Fibroblast of gingiva (primary cell): ENCODE measurements at places on chromosomes 4 and X.

- DNase-seq: no peak
These were observed 23.6 kb upstream of the GPRASP1 start for GRCh38 chrX:102627640-102628039.

DNA sequence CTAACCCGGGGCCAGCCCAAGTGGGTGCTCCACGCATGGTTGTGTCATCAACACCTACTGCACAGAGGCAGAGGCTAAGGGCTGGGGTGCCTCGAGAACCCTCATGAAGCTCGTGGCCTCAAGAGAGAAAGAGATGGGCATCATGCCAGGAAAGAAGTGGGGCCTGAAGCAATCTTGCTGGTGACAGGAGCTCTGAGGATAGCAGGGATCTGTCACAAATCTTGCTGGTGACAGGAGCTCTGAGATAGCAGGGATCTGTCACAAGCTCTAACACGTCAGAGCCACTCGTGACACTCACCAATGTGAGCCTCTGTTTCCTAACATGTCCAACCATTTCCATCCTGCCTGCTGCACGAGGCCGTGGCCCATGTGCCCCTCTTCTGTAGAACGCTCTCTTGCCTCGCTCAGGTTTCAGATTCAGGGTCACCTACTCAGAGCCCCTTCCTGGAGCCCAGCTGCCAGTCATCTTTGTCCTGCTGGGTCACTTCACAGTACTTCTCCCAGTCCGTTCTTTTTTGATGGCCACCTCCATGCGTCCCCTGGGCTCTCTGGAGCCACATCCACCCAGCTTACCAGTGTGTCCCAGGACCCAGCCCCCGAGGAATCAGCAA lies 21.1 kb downstream of the PNMA6E start:
- DNase-seq: no peak

DNA sequence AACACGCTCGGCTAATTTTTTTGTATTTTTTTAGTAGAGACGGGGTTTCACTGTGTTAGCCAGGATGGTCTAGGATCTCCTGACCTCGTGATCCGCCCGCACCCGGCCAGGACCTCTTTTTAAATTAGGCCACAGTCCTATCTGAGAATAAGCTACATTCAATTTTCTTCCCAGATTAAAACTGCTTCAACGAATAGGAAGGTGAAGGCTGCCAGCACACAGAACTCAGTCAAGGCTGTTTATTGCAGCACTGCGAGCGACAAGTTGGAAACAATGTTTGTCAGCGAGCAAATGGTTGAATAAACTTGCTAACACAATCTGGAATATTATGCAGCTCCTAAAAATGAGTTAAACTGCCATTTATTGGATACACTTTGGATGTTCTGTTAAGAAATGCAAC lies 1.9 kb downstream of the GRPEL1 start:
- DNase-seq: no peak

DNA sequence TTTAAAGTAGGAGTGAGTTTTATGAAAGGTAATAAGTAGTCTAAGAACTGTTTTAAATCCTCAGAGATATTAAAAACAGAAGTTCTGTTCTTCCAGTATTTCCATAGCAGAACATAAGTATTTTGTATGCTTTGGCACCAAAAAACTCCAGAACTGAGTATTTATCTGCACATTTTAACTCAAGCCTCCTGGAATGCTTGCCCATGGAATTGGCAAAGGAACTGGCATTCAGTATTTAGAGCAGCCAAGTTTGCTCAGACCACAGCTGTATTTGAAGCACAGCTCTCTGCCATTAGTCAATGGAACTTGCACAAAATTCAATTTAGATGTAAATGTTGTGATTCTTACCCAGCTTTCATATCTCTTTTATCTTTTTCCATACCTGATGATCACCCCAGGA lies 42.2 kb downstream of the NDNF start:
- DNase-seq: peak; percentile 40

DNA sequence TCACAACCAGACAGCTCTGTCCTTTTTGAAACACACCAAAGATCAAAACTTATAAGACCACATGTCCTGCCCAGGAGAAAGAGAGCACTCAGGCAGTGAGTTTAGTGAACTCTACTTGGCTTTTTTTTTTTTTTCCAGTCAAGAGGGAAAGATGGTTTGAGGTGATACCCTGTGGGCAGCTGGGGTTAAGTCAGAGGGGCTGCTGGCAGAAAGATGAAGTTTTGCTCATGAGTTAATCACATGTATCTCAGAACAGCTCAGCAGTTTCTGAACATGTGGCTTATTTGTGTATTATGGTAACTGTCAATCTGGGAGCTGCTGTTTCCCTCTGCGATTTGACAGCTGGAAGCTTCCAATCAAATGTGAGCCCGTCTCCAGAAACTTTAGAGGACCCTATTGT lies 56.4 kb upstream of the MAP3K15 start:
- DNase-seq: no peak

- DNase-seq: no peak
These were observed 22.4 kb downstream of the FAM53A start for GRCh38 chr4:1661695-1662094.

GRCh38 chr4:40395166-40395900 lies 60.2 kb downstream of the CHRNA9 start:
- no peak for DNase-seq

GRCh38 chrX:116413273-116413672 lies 23.1 kb upstream of the SLC6A14 start:
- DNase-seq: no peak

GRCh38 chr4:143281507-143282190 lies 55.0 kb upstream of the GAB1 start:
- DNase-seq: peak; percentile 63

DNA sequence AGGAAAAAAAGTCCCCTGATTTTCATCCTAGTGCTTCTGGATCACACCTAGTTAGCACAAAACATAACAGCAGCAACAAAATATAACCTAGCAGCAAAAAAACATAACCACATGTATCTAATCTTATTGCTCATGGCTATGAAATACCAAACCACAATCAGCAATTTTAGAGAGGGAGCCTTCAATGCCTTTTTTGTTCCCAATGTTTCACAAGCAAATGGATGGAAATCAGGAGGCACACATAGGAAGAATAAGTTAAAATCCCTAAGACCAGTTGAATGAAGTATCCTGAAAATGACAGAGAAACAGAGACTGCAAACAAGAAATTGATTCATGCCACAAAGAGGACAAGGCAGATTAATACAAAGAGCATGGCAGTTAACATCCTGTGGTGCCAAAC lies 361.6 kb downstream of the GPM6A start:
- no peak for DNase-seq

GRCh38 chr4:145390571-145390970 lies 91.1 kb upstream of the SMAD1 start:
- no peak for DNase-seq

DNA sequence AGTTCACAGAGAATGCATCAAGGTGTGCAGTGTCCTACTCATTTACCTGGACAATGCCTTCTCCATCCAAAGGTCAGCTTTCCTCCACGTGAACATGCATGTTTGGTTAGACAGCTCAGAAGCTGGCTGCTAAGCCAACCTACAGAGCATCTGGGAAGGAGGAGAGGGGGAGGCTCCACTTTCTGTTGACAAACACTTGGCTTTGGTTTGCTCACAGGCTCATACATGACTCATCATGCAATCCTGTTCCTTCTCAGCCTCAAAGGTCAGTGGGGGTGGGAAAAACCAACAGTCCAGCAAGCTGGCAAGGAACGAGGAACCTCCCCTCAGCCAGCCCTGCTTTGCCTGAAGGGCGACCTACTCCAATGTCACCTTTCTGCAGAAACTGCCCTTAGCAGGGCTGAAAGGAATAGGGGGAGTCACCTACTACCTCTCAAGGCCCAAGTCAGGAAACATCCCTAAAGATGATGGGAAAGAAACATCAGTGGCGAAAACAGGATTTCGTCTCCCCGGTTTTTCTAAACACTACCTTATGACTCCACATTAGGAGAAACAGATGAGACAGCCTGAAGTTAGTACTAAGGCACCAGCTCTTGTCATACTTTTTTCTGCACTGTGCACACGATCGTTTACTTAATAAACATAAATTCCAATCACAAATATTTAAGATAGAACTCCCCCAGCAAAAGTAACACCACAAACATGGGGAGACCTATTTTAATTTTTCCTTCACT lies 37.9 kb downstream of the RELL1 start:
- peak; percentile 92 for DNase-seq

GRCh38 chrX:149370097-149370496 lies 135.0 kb downstream of the IDS start:
- DNase-seq: no peak

- DNase-seq: no peak
These were observed 48.0 kb upstream of the SPOCK3 start for GRCh38 chr4:167282171-167282864.

GRCh38 chrX:150377005-150377404 lies 13.9 kb downstream of the MAMLD1 start:
- no peak for DNase-seq

GRCh38 chr4:53866055-53866454 lies 198.3 kb downstream of the CHIC2 start:
- DNase-seq: no peak

DNA sequence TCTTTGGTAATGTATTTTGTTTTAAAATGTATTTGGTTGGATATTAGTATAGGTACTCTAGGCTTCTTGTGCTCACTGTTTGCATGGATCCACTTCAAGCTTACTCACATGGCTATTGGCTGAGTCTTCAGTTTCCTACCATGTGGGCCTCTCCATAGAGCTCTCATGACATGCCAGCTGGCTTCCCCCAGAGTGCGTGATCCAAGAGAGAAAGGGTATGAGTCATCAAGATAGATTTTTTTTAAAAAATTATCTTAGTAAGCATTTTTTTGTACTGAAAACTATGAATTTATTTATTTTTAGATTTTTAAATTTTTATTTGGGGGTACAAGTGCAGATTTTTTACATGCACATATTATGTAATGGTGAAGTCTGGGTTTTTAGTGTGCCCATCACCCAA lies 219.1 kb upstream of the AMOT start:
- DNase-seq: peak; percentile 36

- peak; percentile 64 for DNase-seq
These were observed 34.2 kb upstream of the FAT1 start for GRCh38 chr4:186757696-186758355.

- no peak for DNase-seq
These were observed 63.0 kb downstream of the MBNL3 start for GRCh38 chrX:132425744-132426318.

- no peak for DNase-seq
These were observed 202.3 kb downstream of the PPP3CA start for GRCh38 chr4:101145021-101145420.

DNA sequence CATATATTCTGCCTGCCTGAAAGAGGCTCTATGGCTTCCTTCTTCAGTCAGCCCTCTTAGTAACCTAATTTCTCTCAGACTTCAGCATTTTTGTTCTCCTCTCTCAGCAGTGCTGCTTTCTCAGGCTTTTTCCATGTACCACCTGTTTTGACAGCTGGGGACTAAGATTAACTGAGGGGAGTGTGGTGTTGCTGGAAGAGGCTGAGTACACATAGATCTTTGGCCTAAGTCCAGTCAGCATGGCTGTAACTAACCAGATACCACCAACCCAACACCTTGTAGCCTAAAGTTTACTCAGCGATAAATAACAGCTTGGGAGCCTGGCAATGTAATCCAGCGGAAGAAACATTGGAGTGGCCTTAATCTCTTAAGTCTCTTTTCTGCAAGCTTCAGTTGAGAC lies 85.5 kb downstream of the RTL3 start:
- DNase-seq: no peak

GRCh38 chr4:2136726-2137125 lies 77.6 kb downstream of the NAT8L start:
- no peak for DNase-seq

GRCh38 chrX:40108959-40109287 lies 11.2 kb upstream of the BCOR start:
- DNase-seq: peak; percentile 77

GRCh38 chr4:86895692-86896488 lies 3.7 kb upstream of the C4orf36 start:
- DNase-seq: peak; percentile 63

GRCh38 chr4:39025552-39026085 lies 6.6 kb downstream of the TMEM156 start:
- DNase-seq: no peak

GRCh38 chr4:53633608-53634007 lies 42.3 kb upstream of the LNX1 start:
- peak; percentile 58 for DNase-seq

- no peak for DNase-seq
These were observed 22.8 kb downstream of the IL1RAPL1 start for GRCh38 chrX:28609917-28610613.

DNA sequence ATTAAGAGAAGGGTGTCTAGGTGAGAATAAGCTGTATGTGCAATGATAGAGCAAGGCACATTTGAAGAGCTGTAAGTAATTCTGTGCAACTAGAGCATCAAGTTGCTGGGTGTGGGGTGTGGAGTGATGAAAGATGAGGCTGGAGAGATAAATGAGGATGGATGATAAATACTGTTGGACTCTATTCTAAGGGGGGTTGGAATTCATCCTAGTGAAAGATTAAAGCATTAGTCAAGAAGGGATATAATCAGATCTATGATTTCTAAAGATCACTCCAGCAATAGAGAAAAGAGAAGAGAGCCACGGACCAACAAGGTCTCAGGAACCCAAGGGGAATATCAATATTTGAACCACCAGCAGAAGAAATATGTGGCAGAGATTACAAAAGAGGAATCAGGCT lies 415.0 kb upstream of the RPS6KA3 start:
- DNase-seq: no peak

- no peak for DNase-seq
These were observed 115.0 kb downstream of the ADAM29 start for GRCh38 chr4:175033162-175033561.

DNA sequence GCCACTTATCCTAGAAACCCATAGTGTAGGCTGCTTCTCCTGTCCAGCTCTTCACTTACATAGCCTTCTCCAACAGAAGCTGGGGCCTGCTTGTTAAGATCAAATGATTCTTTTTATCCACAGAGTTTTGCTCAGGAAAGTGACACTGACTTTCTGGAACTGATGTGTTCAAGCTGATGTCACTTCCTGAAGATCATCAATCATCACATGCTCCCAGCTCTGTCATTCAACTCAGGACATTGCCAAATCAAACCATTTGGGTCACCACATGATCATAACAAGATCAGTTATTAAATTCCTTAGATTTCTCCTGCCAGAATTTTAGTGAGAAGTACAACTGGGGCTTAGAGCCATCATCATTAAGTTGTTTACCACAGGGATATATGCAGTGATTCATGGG lies 39.4 kb downstream of the GLRA3 start:
- DNase-seq: no peak

- no peak for DNase-seq
These were observed 62.1 kb downstream of the GPRIN3 start for GRCh38 chr4:89245459-89245858.

- no peak for DNase-seq
These were observed 8.7 kb upstream of the IL13RA1 start for GRCh38 chrX:118718737-118719136.

DNA sequence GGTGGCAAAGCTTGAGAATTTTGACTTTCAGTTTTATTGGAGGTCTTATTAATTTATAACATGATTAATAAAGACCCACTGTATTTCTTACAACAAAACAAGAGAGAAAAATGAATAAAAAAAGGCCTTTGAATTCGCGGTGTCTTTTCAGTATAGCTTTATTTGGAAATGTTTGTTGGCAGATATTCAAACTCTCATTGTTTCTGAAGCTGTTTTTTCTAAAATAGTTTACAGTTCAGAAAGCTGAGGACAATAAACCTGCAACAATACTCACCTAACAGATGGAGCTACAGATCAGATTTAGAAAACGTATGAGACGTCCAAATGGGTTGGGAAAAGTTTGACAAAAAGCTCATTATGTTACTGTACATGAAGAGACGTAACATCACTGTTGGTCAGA lies 2.4 kb upstream of the SPARCL1 start:
- no peak for DNase-seq

- no peak for DNase-seq
These were observed 92.8 kb upstream of the CCDC160 start for GRCh38 chrX:134144231-134144630.
